ENCODE measurements at places on chromosomes 2 and 18.

DNA sequence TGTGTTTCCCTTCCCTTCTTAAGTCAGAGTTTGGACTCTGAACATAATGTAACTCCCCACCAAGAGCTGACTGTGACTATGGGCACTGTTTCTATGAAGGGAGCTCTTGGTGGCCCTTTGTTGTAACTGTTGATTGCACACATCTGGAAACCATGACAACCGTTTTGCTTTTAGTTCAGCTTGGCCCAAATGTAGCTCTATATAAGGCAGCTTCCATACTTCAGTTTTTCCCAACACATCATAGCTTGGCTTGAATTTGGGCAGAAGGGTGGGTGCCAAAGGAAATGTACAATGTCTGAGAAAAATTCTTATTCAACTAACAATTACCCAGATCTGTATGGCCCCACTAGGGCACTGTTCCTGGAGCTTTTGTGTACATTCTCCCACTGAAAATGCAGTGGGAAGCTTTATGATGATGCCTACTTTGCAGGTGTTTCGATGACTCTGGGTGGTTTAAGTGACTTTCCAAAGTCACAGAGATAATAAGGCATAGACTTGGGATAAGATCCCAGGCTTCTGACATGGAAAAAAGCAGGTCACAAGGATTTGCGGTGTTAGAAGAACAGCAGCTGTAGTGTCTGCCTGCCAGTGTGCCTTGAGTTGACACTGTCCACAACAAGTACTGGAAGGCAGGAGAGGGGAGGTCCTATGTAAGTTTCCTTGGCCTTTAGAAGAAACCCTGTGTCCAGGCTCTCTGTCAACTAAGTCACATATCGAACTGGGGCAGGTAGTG is 2.4 kb upstream of the CETN1 start:
- no peak for DNase-seq

- DNase-seq = no peak
These were observed 136.7 kb downstream of the SP3 start for GRCh38 chr2:173828189-173829142.

DNA sequence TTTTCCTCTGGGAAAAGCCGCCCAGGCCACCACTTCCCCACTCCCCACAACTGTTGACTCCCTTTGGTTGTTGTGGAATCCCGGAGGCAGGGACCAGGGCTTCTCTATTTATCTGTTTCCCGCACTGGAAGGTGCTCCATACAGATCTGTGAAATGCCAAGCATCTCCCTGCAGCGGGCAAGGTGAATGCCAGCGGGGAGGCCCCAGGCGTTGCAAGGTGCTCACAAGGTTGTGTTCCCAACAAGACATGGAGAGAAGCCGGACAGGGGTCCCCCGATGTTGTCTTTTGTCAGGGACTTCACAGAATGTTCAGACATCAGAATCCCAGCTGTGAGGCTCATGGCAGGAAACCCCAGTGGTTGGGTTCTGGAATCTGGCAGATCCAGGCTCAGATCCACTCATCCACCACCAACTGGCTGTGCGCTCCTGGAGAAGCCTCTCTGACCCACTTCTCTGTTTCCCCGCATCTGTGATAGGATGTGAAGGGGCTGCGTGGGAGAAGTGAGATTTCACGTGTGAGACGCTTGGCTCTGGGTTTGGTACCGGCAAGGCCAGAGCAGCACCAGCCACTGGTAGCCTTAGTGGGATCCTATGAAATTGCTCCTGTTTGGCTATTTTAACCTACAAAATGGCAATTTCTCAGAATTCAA is 8.6 kb upstream of the NEU2 start:
- no peak for DNase-seq

GRCh38 chr18:79859314-79859713 is 61.6 kb downstream of the KCNG2 start:
- no peak for DNase-seq

DNA sequence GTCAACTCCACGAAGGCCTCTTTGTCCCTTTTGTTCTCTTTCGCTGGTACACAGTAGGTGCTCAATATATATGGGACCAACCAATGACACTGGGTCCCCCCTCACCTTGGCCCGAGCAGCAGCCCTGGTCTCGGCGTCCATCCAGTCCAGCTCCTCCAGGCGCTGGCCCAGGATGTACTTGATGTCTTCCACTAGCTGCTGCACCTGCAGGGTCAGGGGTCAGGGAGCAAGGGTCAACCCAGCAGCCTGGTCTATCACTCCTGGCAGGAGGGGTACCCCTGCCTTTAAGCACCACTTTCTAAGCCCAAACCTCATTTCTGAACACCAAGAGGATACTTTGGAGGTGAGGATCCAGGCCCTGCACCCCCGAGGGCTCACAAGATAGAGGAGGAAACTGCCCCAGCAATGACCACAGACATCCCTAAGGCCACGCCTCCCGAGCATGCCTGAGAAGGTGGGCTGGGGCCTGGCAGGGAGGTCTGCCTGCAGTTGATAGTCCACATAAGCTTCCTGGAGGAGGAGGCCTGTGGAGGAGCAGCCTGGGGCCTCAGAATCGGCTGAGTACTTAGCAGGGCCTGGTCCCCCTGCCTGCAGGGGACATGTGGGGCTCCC is 4.2 kb downstream of the ECEL1 start:
- DNase-seq = no peak

GRCh38 chr2:188515918-188516317 is 224.2 kb downstream of the GULP1 start:
- DNase-seq = no peak

- DNase-seq = no peak
These were observed 117.6 kb downstream of the EXOC6B start for GRCh38 chr2:72708236-72708635.

- no peak for DNase-seq
These were observed 508.1 kb downstream of the EIPR1 start for GRCh38 chr2:2869553-2869952.

DNA sequence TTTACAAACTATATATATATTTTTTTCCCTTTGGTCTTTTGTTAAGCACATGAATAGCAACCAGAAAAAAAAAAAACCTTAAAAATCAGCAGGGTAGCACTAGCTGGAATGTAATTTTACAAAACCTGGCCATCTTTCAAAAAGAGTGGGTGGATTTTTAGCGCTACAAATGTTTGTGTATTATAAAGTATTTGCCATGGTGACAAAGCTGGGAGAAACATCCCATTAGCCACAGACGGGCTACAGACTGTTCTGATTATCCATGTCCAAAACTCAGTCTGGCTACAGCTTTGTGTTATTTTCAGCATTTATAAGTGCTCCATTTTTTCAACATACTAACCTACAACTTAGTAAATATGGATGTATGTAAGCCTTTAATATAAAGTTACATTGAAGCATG is 249.5 kb upstream of the TANK start:
- no peak for DNase-seq

GRCh38 chr2:31526946-31527732 is 53.6 kb downstream of the SRD5A2 start:
- no peak for DNase-seq

GRCh38 chr2:54052825-54053718 is 62.3 kb upstream of the ACYP2 start:
- DNase-seq = no peak

DNA sequence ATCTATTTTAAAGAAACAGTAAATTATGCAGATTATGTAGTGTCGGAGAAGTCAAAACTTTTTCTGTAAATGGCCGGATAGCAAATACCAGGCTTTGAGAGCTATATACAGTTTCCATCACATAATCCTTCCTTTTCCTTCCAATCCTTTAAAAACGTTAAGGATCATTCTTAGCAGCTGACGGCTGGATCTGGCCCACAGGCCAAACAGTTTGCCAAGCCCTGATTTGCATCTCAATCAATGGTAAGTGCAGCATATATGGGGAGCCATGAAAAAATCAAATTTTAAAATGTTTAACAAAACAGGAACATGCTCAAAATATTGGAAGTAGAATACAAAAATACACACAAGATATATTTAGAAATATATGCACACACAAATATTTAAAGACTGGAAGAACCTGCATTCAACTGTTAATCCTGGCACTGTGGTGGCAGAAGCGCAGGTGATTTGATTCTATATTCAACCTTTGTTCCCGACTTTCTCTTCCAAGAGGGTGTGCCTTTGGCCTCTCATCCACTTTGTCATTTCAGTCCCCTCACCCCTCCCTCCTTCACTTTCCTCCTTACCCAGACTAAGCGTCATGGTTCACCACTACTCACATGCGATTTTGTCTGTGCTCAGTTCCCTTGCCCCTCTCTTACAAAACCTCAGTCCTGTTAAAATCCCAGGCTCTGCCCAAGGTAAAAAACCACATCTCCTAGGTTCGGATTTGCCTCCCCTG is 27.3 kb downstream of the NDUFA10 start:
- DNase-seq = no peak

- no peak for DNase-seq
These were observed 262.0 kb downstream of the NCKAP5 start for GRCh38 chr2:133306236-133306635.

DNA sequence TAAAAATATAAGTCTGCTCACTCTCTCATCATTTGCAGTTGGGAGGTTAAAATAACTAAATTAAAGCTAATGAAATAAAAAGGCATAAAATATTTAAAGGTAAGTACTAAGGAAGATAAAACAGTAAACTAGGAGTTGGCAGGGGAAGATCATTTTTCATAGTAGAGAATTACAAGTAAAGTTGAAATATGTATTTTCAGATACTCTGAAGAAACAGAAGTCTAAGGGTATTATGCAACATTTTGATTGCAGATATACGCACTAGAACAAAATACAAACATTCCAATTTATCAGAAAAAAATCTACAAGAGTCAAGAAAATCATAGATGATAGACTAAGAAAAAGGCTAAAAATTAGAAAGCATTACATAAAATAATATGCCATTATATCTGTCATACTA is 167.6 kb upstream of the CTAGE1 start:
- no peak for DNase-seq

DNA sequence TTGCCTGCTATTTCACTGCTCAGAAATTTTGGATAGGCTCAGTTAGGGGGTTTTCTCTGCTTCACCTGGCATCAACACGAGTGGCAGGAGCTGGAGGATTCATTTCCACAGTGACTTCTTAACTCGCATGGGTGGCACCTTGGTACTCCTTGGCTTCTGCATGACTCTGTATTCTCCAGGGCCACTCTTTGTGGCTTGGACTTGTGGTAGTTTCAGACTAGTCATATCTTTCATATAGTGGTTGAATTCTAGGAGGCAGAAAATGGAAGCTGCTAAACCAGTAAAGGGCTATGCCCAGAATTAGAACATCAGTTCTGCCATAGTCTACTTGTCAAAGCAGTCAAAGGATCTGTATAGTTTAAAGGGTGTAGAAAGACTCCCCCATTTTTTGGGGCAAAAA is 6.8 kb downstream of the MAIP1 start:
- DNase-seq = no peak

DNA sequence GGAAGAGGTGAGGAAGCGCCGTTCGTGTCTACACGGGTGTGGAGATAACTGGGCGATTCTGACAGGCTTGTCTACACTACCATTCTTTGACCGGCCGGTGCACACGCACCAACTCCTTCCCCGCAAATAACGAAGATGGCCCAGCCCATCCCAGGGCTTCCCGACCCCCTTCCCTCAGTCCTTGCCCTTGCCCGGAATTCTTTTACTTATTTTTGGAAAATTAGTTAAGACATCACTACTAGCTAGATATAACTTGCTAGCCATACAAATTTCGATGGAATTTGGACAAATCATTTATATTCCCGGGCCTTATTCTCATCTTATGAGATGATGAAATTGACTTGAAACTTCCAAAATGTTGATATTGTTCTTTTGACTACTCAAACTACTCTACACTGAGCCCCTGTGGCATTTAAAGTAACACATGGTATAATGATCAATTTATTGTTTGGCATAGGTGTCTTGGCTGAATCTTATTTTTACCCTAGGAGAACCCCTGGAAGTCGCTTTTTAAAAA is 1.3 kb downstream of the ERICH2 start:
- DNase-seq = no peak

DNA sequence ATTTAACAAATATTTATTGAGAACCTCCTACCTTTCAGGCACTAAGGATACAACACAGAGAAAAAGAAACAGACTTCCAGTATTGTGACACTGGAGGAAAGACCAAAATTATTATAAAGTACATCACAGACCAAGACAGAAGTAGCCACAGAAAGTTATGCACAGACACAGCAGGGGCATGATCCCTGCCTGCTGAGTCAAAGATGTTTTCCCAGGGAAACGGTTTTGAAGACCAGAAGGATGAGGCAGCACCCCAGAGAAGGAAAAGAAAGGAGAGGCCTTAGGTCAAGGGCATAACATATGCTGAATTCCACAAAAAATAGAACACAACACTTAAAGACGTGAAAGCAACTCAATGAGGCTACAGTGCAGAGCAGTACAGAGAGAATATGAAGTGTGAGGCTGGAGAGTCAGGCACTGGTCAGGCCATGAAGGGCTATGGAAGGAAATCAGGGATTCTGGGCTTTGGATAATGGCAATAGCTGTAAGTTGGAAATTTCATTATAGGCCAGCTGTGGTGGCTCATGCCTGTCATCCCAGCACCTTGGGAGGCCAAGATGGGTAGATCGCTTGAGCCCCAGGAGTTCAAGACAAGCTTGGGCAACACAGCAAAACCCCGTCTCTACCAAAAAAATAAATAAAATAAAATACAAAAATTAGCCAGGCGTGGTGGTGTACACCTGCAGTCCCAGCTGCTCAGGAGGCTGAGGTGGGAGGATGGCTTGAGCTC is 8.2 kb downstream of the ADAM17 start:
- DNase-seq = no peak
